Adipocyte (in vitro differentiated cells): ENCODE measurements at places on chromosomes 2 and 18.

DNA sequence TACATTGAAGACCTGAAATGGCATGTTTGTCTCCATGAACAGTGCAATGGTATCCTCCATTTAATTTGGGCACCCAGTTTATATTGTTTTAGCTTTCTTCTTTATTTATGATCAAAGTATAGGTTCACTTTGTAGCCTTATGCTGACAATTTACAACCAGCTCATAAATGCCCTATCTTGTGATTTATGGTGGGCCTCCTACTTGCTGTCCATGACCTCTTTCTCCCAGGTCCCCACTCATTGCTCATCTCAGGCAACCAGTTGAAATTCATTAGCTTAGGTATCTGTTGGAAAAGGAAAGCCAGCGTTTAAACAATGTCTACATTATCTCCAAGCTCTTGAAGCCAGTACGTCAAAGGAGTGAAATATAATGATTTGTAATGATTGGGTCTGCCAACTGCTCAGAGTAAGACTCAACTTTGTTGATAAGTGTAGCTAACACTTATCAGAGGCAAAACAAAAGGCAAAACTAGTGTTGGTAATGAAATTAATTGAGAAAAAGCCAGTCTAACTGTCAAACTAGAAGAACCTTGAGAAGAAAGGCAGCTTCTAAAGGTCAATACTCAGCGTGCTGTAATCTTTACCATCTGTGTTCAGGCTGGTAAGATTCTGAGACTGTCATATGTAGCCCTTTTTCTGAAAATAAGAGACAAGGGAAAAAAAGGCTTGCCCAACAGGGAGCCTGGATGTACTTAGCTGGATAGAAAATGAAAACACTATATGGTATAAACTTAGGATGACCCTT is 695.9 kb downstream of the EPHA4 start:
- no peak for DNase-seq

DNA sequence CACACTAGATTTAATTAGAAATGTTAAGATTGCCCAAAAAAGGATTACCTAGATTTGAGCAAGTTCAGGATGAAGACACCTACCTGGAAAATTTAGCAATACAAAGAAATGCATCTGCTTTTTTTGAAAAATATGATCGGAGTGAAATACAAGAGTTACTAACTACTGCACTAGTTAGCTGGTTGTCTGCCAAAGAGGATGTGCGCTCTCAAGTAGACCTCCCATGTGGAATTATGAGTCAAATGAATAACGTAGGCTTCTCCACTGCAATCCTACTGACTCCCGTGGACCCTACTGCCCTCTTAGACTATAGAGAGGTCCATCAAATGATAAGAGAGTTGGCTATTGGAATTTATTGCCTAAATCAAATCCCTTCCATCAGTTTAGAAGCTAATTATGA is 2.0 kb downstream of the ANKAR start:
- no peak for DNase-seq

DNA sequence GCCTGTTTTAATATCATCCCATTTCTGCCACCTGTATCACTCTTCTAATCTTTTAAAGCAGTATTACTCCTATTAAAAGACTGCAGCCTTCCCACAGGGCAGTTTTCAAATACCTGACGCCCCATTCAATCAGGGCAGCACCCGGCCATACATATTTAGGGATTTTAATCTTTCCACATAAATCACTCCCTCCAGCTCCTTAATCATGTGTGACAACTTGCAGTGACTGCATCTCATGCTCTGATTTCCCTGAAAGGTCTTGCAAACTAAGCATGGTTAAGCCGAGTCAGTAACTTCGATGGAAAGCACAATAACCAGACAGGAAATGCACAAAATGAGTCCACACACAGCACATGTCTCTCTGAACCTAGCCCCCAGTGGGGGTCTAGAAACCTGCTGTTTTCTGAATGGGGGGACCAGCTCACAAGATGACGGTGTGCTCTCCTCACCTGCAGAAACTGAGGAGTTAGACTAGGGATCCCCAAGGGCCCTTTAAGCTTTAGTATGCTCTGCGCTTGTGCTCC is 116.9 kb upstream of the CREB1 start:
- no peak for DNase-seq

GRCh38 chr18:32770054-32770665 is 2.7 kb downstream of the KLHL14 start:
- DNase-seq, result no peak

DNA sequence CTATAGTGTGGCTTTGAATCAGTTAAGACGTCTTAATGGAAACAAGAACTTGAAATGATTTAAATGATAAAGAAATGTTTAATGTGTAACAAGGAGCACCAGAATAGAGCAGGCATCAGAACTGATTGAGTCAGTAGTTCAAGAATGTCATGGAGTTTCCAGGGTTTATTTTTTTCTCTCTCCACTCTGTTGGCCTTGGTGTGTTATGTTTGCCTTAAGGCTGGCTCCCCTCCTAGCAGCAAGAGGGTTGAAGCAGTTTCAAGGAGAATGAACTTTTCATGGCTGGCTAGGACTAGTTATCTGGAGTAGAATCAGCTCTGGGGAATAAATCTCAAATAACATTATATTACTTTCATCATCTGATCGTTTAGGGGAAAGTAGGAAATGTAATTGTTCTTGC is 13.4 kb upstream of the GLS start:
- peak; percentile 87 for DNase-seq

- DNase-seq, result no peak
Measured at GRCh38 chr2:18940184-18940583, 350.8 kb upstream of the NT5C1B start.

DNA sequence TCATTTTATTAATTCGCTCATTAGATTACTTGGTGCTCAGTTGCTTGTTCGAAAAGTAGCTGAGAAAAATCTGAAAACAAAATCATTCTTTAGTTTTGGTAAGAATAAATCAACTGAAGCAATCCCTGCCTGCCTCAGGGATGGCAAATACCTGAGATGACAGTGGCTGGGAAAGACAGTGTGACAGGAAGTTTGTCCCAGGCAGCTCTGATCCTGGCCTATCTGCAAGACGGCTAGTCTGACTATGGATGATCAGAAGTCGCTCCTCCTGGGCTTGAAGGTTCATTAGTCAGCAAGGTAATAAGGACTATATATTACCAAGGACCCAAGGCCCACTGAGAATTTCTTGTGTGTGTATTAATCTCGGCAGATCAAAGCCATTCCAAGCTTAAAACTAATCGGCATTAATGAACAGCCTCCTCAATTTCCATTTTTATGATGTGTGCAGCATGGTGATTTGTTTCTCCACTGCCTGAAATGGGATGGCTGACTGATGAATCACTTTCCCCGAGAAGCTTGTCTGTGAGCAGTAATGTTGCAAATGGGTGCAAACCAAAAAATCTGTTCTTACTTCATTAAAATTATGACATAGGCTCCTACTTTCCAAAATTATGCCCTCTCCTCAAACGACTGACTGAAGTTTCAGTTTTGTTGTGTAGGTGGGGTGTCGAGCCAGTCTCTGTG is 199.9 kb downstream of the ACTR3 start:
- DNase-seq, result peak; percentile 1

- DNase-seq, result peak; percentile 17
Measured at GRCh38 chr2:226795281-226796011, 4.2 kb downstream of the IRS1 start.

DNA sequence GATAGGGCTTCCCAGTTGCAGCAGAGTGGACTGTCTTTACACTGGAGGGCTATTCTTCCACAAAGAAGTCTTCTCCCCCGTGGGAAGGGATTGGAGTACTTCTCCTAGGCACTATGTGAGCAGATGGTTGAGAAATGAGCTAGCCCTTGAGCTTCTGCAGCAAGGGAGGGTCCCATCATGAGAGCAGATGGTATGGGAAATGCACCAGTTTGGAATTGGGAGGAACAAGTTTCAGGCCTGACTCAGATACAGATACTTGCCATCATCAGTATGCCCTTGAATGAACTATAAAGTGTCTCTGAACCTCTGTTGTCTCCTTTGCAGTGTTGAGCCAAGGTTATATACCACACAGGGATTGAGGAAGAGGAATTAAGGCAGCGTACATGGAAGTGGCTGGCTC is 757.4 kb downstream of the RNF144A start:
- no peak for DNase-seq

- DNase-seq, result peak; percentile 78
Measured at GRCh38 chr2:212548455-212548819, 9.8 kb upstream of the ERBB4 start.

DNA sequence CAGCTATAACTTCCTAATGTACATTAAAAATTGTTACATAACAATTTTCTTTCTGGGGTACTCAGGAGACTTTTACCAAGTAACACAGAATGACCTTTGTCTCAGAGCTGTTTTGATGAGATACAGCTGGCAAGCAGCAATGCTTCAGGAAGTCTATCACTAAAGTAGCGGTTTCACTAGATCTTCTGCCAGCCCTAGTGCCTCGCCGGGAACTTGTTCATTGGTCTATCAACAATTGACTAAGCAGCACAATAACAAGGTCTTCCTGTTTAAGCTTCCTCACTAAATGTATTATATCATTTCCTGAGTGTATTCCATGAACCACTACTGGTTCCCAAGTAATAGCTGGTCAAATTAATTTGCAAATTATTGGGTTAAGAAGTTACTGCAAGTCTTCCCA is 69.2 kb downstream of the TRIP12 start:
- DNase-seq, result no peak

- no peak for DNase-seq
Measured at GRCh38 chr18:22106536-22107292, 62.7 kb upstream of the GATA6 start.

DNA sequence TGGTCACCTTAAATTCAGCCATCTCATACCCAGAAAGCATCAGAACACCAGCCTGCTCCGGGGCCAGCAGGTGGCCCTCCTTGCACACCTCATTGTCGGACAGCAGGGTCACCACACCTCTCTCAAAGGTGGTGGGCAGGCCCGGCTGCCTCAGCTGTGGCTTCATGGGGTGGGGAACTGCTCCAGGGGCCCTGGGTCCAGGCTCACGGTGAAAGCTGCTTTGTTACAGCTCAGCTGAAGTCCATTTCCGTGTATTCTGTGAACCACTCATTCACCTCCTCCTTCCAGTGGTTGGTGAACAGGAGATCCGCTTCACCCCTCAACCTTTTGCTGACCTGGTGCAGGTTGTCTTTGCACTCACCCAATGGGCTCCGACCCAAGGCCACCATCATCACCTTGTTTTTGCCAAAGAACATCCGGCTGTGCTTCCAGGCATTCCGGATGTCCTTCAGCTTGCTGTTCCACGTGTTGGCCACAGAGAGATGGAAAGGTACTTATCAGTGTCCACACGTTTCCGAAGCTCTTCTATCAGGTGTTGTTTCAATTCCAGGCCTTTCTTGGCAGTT is 78.6 kb upstream of the LDLRAD4 start:
- no peak for DNase-seq

GRCh38 chr2:190979906-190980629 is 33.9 kb downstream of the STAT1 start:
- peak; percentile 45 for DNase-seq

DNA sequence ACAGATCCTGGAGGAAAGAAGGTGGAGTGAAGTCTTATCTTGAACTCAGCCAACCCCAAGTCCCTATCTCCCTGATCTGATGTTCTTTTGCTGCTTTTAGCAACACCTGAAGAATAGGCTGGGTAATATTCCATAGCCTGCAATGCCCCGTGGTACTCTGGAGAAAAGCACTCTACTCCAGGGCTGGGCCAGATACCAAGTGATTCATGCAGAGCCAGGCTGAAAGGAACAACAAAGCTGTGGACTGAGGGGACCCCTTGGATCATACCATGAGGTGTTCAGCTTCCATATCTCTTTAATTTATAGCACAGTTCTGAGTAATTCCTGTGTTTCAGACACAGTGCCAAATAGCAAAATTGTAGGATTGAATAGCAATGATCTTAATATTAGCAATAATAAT is 130.6 kb downstream of the NXPH2 start:
- no peak for DNase-seq

DNA sequence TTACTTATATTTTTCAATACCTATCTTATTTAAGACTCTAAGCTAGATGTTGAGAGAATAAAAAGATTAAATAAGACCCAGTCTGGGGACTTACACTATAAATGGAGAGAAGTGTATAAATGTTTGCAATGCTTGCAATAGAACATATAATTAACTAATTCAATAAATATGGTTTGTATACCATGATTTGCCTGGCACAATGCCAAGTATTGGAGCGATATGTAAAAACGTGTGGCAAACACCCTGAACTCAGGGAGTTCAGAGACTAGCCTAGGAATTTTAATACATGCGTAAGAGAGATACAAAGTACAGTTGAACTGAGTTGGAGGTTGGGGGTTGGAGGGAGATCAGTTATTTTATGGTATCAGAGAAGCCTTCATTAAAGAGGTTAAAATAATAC is 251.8 kb upstream of the DDX18 start:
- no peak for DNase-seq

DNA sequence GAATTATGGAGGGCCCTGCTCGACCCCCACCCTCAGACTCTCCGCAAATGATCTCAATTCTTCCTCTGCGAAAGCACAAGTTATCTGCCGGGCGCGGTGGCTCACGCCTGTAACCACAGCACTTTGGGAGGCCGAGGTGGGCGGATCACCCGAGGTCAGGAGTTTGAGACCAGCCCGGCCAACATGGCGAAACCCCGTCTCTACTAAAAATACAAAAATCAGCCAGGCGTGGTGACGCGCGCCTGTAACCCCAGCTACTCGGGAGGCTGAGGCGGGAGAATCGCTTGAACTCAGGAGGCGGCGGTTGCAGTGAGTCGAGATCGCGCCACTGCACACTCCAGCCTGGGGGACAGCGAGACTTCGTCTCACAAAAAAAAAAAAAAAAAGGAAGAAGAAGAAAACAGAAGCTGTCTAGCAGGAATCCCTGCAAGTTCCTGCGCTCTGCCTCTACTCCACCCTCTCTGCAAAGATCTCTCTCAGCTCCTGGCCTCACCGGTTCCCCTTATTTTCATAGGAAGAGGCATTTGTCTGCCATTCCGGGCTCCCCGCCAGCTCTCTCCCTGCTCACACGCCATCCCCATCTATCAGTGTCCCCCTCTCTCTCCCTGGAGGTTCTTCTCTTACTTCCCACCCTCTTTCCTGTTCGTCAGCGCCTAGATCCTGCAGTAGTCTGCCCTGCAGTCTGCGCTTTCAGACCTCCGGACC is 13.5 kb upstream of the COLEC12 start:
- no peak for DNase-seq

DNA sequence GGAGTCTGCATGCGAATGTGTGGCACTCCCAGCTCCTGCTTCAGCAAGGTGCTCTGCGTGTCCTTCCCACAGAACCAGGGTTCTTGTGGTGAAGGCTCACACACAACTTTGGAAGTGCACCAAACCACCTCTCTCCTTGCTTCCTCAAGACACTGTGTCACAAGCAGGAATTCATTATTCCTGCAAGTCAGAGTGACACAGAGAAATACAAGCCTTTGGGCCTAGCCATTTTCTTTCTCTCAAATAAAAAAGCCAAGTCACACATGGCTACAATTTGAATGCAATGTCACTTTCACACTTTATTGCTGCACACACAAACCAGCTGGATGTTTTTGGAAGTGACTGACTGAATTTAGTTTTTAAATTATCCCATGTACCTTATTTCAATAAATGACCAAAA is 30.1 kb upstream of the THOC1 start:
- DNase-seq, result no peak

DNA sequence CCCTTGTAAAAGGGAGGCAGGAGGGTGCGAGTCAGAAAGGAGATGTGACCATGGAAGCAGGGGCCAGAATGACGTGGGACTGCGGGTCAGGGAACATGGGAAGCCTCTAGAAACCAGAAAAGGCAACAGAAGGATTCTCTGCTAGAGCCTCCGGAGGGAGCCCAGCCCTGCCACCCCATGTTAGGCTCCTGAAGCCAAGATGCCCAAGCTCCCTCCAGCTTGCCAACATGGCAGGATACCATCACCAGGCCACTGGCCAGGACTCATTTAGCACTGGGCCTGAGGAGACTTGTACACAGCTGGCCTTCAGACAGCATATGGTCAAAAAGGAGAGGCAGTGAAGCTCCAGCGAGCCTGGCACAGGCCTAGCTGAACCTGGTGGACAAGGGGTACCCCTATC is 5.6 kb downstream of the TMEM247 start:
- DNase-seq, result no peak
